ENCODE measurements at places on chromosomes 6 and 20.
A peak's percentile ranks its signal among the peaks of the same experiment; 100 is the strongest.

- no peak for DNase-seq
Measured at GRCh38 chr6:28401172-28401571, 1.6 kb upstream of the ZSCAN12 start.

GRCh38 chr6:146903451-146903850 is 300.8 kb upstream of the STXBP5 start:
- DNase-seq, result no peak

- DNase-seq, result no peak
Measured at GRCh38 chr6:24148154-24148570, 22.1 kb downstream of the NRSN1 start.

GRCh38 chr6:57265755-57266221 is 43.7 kb upstream of the RAB23 start:
- no peak for DNase-seq

DNA sequence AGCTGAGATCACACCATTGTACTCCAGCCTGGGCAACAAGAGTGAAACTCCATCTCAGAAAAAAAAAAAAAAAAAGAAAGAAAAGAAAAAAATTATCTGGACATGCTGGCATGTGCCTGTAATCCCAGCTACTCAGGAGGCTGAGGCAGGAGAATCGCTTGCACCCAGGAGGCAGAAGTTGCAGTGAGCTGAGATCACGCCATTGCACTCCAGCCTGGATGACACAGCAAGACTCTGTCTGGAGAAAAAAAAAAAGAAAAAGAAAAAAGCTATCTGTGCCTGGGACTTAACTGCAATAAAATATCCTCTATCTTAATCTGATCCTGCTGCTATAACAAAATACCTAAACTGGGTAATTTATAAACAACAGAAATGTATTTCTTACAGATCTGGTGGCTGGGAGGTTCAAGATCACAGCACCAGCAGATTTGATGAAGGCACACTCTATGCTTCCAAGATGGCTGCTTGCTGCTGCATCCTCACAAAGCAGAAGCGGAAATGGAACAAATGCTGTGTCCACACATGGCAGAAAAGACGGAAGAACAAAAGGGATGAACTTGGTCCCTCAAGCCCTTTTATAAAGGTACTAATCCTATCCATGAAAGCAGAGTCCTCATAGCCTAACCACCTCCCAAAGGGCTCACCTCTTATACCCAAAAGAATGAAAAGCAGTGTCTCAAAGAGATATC is 273.3 kb upstream of the JARID2 start:
- DNase-seq, result no peak

- DNase-seq, result peak; percentile 20
Measured at GRCh38 chr6:4134841-4135664, at the start of gene ECI2. Gene ECI2, minus strand, starts transcription at chr6:4135575. Its CDS starts 15 bp downstream, at chr6:4135560.

DNA sequence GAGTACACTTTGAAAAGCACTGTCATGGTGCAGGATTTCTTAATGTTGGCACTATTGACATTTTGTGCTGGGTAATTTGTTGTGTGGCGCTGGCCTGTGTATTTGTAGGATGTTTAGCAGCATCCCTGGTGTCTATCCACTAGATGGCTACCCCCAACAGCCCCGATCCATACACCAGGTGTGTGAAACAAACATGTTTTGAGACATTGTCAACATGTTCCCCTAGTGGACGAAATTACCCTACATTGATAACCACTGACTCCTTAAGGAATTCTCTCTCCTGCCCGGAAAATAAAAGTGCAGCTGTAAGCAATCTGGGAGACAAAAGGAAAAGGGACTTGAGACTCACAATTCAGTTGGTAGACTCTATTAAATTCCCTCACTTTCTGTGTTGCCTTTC is 52.6 kb upstream of the TMEM200A start:
- no peak for DNase-seq

- DNase-seq, result peak; percentile 86
Measured at GRCh38 chr6:148342350-148343046, at the start of gene SASH1. Gene SASH1, plus strand, starts transcription at chr6:148342838. Its CDS starts 230 bp downstream, at chr6:148343068.

DNA sequence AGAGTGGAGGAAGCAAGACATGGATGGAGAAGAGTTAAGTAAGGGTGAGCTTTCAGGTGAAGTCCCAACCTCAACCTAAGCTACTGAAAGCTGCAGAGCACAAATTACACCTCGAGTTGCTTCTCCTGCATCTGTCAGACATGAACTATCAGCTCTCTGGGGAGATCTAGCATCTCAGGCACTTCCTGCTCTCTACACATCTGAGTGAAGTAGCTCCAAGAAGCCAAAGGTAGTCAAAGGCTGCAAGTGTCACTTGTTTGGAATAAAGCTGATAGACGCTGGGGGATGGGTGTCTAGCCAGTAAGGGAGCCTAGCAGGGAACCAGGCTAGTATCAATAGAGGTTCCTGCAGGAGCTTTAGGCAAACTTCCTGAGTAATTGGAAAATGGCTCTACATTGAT is 228.0 kb downstream of the PLCB1 start:
- DNase-seq, result no peak

DNA sequence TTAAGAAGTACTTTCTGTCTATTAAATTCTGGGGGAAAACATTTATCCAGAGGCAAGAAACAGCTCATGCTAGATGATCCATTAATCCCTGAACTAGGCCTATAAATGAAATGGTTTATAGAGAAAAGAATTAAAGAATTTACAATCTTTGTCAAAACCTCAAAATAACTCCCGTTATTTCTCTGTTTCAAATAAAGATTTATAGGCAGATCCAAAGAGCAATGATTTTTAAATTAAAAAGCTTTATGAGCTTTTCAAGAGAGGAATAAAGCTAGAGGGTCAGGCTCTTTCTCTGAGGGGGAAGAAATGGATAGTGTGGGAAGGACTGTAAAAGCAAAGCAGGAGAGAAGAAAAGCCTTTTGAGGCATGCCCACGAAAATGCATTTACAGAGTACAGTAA is 82.5 kb upstream of the OGFRL1 start:
- no peak for DNase-seq

GRCh38 chr6:31888276-31889258 is 8.9 kb downstream of the EHMT2 start:
- no peak for DNase-seq

DNA sequence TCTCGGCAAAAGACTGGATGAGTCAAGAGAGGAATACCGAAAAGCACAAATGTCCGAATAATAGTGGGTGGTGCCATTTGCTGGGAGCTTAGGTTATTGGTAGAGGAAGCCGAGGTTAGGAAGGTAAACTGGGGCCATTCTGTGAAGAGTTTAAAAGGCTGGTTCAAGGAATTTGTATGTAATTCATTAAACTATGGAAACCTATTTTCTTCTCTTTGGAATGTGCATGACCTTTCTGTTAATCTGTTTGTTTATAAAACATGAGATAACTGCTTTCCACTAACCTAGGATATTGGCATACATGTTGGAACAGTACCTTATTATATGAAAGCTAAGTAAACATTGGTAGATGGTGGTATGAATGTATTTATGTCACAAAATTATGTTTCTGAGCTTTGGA is 71.8 kb downstream of the LCA5 start:
- no peak for DNase-seq

GRCh38 chr20:52422574-52423336 is 231.2 kb upstream of the ZFP64 start:
- DNase-seq, result no peak

GRCh38 chr6:65006788-65007187 is 700.2 kb downstream of the EYS start:
- DNase-seq, result no peak

DNA sequence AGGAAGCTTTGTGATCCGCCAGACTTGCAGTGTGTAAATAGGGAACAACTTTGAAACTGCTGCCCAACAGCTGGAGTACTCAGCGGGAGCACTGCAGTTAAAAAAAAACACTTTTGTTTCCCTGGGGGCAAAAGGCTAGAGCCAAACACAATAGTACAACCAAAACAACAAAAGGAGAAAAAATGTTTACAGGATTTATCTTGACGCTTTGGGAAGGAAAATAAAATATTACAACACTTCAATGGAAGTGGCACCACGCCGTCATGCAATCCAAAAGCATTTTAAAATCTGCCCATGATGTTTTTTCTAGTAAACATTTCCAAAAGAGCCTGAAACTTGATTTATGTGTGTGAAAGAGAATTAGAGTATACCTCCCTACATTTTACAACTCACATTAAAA is 26.0 kb downstream of the PTPRK start:
- DNase-seq, result no peak

- no peak for DNase-seq
Measured at GRCh38 chr6:3741477-3741871, 10.0 kb downstream of the PXDC1 start.

DNA sequence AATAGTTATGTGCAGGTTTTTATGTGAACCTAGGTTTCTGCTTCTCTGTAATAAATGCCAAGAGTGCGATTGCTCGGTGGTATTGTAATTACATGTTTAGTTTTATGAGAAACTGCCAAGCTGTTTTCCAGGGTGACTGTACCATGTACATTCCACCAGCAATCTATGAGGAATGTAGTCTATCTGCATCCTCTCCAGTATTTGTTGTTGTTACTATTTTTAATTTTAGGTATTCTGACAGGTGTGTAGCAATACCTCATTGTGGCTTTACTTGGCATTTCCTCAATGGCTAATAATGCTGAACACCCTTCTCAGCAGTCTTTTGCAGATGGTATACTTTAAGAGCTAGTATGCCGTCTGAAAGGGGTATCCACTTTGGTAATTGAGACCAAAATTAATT is 142.1 kb downstream of the BMP2 start:
- DNase-seq, result no peak

- no peak for DNase-seq
Measured at GRCh38 chr6:68650142-68650541, 15.1 kb downstream of the ADGRB3 start.

DNA sequence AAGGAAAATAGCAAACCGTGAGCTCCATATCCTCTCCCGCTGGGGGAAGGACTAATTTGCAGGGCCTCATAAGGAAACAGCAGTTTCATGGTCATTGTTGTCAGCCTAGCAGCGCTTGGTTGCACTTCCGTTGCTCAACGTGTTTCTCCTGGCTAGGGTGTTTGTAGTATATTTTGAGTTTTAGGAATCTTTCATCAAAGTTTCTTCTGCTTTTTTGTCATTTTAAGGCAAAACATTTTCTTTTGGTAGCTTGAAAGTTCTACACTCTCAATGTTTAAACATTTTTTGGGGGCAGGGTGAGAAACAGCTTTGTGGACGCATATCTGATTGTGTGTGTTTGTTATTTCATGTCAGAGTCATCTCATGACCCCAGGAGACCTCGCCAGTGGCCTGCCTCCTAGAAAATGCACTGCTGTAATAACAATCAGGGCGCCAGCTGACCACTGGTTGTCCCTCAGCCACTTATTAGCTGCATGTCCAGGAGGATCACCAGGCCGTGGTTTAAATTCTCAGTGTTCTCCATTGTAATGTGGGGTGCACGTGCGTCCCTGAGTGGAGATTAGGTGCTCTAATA is 20.6 kb downstream of the JARID2 start:
- DNase-seq, result no peak

DNA sequence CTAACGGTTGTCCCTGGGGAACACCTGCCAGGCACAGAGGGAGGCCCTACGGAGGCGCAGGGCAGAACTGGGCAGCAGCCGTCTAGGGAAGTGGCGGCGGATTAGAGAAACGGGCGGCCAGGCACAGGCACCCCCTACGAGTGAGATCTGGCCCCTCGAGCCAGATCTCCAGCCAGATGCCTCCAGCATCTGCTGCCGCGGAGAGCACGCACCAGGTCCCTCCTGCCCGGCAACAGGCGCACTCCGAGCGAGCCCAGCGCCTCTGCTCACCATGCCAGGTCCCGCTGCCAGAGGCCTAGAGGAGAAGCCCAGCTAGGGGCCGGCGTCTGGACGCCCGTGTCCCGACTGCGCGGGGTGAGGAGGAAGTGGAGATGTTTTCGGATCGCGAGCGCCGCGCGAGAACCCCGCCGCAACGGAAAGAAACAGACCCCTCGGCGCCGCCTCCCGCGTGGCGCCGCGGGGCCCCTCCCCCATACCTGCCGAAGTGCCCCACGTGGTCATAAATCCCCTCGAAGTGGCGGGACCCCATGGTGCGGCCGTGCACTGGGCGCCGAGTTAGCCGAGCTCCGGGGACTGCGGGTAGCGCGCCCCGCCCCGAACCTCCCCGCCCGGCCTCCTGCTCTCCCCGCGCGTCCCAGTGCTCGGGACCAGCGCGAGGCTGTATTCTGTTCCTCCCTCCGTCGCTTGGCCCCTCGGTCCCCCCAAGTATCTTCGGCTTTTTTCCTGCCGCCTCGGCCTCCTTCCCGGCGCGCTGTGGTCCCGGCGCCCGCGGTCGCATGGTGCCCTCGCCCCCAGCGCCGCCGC is at the start of gene SLC22A16:
SLC22A16 (minus strand) TSS at position 568 of the 804 bp plus-strand sequence; CDS start at position 529, 39 bp downstream.
- no peak for DNase-seq

DNA sequence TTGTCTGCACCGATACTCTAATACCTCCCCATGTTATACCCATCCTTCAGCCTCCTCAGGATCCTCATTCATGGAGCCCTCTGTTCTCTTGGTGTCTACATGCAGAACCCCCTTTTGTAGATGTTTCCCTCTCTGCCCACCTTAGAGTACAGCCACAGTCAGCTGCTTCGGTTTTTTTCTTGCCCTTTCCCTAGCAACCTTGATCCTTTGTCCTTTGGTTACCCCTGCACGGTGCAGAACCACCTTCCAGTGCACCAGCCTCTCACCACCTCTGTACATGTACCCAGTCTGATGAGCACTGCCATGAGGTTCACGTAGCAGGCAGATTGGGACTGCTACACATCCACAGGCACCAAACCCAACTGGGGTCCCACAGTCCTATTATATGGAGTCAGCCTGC is 7.3 kb downstream of the VPS16 start:
- DNase-seq, result no peak

DNA sequence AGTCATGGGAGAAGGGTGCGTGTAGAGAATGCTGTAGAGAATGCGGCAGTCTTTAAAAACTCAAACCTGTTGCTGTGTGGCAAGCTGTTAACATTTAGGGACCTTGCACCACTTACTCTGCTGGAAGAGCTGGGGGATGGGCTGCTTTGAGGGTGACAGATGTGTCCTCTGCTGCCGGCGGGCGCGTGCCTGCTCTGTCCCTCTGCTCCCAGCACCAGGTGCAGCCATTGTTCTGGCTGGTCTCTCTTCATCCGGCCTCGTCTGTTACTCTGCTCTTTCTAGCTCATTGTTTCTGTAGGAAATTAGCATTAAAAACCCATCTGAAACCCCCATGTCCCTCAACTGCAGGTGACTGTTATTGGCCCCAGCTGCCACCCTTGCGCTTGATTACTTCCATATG is 78.5 kb downstream of the CBFA2T2 start:
- peak; percentile 38 for DNase-seq

DNA sequence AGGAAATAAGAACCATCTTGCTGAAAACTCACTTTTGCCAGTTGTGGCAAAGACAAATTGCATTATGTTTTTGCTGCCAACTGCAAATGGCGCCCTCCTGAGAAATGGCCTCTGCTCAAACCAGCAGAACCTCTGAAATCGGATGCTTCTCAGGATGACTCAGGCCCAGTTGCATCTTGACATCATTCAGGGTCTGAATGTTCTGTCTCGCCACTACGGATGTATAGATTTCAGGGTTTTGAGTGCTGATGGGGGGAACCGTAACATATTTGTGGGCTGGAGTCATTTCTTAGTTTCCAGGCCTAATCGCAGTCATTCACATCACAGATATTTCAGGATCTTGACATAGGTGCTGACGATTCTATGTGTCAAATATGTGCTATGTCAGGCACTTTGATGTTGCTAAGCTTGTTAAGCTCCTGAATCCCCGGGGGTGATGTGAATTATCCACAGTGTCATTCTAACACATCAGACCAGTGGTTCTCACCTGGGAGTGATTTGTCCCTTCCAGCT is 207.1 kb downstream of the NFATC2 start:
- no peak for DNase-seq

Data from NT2/D1 (cell line).